ENCODE measurements at places on chromosomes 5 and 9.

GRCh38 chr5:150227036-150227435, 37.2 kb downstream of the SLC6A7 start:
- no peak for DNase-seq

- DNase-seq = no peak
Measured at GRCh38 chr5:121218086-121218485, 633.6 kb upstream of the FTMT start.

DNA sequence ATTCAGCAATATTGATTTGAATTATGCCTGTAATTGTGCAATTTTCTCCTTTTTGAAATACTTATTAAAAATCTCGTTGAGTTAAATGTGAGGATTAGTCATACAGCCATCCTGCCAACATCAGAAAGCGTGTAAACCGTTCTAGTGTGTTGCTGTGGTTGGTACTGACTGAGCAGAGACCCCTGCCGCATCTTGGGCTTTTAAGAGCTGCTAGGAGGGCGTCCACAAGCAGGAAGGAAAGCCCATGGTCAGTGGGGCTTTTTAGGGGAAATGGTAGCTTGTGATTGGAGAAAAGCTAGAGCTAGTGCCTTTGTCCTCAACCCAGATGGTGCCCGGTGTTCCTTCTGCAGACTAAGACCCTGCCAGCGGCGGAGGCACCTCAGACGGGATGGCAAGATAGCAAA, 1.3 kb downstream of the SDHA start:
- DNase-seq = no peak

GRCh38 chr5:151896031-151896691, 28.5 kb downstream of the GLRA1 start:
- DNase-seq = no peak

GRCh38 chr9:71630377-71630995, 137.8 kb downstream of the CEMIP2 start:
- DNase-seq = no peak

- no peak for DNase-seq
Measured at GRCh38 chr9:126723807-126724172, 81.0 kb upstream of the ZBTB43 start.

GRCh38 chr5:96300976-96301375, 132.1 kb downstream of the PCSK1 start:
- DNase-seq = no peak

GRCh38 chr5:134314443-134314842, 52.5 kb downstream of the CDKL3 start:
- no peak for DNase-seq

DNA sequence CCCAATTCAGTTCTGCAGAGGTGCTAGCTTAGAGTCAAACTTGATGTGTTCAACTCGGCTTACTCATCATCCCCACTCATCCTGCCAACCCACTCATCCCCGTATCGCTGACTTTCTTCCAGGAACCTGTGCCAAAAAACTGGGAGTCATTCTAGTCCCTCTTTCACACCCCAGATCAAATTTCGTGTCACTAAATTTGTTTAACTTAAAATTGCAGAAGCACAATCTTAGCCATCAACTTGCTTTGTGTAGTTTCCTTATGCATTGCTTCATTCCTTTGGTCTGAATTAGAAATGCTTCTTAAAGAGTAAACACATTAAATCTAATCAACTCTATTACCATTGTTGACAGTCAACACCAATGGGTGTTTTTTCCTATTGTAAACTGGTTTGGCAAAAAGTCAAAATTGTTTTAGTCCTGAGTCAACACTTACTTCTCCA, 162.4 kb downstream of the TTC39B start:
- no peak for DNase-seq

DNA sequence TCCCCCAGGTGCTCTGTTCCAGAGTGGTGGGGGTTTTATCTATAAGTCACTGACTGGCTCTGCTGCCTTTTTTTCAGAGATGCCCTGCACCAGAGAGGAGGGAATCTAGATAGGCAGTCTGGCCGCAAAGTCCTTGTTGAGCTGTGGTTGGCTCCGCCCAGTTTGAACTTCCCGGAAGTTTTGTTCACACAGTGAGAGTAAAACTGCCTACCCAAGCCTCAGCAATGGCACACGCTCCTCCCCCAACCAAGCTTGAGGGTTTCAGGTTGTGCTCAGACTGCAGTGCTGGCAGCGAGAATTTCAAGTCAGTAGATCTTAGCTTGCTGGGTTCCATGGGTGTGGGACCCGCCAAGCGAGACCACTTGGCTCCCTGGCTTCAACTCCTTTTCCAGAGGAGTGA, 1428.6 kb downstream of the MAT2B start:
- no peak for DNase-seq

DNA sequence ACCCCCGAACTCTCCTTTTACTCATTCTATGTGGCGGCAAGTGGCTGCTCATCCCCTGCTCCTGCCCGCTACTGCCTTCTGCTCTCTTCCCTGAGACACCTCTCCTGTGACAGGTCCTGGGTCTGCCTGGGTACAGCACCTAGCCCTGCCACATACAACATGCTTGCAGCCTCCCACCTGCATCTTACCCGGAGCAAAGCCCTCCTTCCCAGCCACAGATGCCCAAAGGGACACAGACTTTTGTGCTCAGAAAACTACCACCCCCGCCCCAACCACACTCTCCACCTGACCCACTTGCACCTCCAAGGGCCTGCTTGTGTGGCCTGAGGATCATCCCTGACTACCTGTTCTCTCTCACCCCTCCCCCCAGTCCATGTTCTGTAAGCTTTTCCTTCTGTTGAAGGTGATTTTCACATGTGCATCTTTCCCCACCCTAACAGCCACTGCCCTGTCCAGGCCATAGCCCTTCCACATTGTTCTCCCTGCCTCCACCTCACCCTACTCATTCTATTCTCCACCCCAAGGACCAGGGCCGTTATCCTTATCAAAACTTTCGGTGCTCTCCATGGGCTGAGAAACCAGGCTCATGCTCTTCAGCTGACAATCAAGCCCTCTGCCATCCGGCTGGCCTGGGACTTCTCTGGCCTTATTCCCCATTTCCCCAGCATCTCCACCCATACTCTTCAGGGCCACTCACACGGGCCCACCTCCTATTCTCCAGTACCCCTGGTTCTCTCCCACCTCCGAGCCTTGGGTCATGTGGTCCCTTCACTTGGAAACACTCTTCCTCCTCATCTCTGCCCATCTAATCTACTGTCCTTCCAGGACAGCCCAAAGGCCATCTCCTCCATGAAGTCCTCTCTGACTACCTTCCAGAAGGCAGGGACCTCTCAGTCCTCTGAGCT, 46.4 kb upstream of the ALDH1B1 start:
- no peak for DNase-seq

DNA sequence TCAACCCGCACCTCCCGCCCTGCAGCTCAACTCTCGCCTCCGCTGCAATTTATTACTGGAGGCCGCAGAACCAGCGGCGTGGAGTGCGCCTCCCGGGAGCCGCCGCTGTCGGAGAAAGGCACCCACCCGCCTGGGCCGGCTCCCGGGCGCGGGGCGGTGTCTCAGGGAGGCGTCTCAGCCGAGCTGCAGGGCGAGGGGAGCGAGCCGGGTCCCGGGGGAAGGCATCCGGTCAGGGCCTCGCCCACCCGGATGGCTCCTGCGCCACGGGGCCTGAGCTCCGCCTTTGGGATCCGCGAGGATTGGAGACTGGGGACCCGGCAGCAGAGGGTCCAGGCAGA, 32.9 kb downstream of the TSPAN17 start:
- no peak for DNase-seq

- DNase-seq = no peak
Measured at GRCh38 chr9:89529243-89530035, 31.5 kb upstream of the SEMA4D start.

GRCh38 chr5:116645627-116646026, 71.0 kb upstream of the SEMA6A start:
- no peak for DNase-seq

DNA sequence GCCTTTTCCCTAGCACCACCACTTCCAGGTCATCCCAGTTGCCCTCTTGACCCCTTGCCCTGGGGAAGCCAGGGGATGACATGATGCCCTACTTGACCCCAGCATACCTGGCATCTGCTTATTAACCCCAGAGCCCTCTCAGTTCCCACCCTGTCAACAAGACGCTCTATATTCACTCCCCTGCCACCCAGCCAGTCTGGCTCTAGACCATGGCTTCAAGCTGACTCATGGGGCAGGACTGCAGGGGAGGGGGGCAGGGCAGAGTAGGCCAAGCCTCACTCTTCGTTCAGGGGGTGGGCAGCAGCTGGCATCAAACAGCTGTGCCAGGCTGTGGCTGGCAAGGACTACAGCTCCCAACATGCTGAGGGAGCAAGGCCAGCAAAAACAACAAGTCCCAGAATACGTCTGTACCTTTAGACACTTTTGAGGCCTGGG, 5.3 kb downstream of the ATOSB start:
- no peak for DNase-seq

- no peak for DNase-seq
Measured at GRCh38 chr5:169153405-169153804, 147.5 kb downstream of the SLIT3 start.

- no peak for DNase-seq
Measured at GRCh38 chr5:10699281-10699874, 61.7 kb downstream of the DAP start.

GRCh38 chr5:109697339-109697738, 7.6 kb downstream of the MAN2A1 start:
- no peak for DNase-seq

DNA sequence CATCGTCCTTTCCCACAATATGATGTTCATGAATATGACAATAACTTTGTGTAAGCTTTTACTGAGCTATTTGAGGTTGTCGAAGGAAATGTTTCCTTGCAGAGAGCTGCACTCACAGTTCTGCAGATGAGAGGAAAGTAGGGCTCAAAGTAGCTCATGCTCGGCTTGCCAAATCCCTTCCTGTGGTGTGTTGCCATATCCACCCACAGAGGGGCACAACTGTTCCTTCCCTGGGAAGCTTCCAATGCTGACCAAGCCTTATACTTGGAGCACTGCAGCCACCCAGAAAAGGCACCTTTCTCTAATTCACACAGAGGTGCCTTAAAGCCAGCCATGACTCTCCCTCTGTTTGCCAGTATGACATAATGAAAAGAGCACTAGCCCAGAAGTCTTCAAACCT, 390.3 kb downstream of the CAAP1 start:
- no peak for DNase-seq

DNA sequence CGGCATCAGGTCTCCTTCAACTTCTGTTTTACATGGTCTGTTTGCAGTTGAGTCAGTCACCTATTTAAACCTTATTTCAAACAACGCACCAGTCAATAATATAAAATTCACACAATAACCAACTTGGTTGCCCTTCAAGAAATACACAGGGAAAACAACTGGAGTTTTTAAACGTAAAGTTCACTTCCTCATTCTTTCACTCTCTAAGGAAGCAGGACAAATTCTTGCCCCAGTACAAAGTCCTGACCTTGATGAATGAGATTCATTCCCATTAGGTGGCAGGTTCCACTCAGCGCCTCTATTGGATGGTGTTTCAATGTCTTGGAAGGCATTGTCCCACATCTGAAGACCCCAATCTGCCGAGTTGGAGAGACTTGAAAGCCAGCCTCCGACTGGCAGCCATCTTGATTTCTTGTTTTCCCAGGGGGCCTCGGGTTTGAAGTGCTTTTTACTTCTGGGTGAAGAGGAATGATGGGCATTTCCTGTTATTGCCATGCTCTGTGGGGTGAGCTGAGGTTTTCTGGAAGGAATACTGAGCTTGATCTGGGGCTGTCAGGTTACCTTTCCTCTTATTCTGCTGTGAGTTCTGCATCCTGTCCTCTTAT, 105.0 kb downstream of the ACER2 start:
- no peak for DNase-seq

GRCh38 chr9:21685502-21685901, 116.9 kb upstream of the MTAP start:
- no peak for DNase-seq

- DNase-seq = no peak
Measured at GRCh38 chr9:4540425-4540824, 50.2 kb downstream of the SLC1A1 start.

GRCh38 chr5:18114151-18114757, 480.0 kb downstream of the TAF11L14 start:
- no peak for DNase-seq

DNA sequence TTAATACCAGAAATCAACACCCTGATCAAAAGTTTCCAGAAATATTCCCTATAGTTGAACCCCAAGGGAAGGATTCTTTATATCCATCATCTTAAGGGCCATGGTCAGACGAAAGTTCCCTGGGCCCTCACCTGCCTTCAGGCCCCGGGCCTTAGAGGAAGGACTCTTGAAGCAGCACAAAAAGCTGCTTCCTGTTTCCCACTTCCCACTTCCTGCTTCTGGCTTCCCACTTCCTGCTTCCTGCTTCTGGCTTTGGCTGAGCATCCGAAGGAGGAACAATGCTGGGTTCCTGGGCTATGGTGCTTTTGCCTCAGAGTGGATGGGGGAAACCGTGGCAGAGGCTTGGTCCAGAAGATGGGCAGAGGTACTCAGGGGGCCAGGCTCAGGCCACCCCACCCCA, 25.8 kb upstream of the DAP start:
- DNase-seq = no peak

- DNase-seq = no peak
Measured at GRCh38 chr9:121838746-121839669, 187.6 kb downstream of the DAB2IP start.

DNA sequence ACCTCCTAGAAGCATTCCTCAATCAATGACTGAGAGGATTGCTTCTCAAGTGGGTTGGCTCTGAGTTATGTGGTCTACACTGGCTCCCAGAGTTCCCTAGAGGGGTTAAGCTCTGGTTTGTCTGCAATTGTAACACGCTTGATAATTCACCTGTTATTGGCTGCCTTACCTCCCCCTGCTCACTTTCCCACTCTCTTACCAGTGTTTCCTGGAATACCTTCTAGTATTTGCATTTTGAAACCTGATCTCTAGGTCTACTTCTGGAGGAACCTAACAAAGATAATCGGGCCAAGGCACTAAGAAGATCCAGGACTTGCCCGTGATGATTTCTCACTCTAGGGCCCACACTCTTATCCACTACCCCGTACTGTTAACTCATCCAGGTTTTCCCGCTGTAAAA, 110.1 kb upstream of the MAP3K1 start:
- no peak for DNase-seq

- no peak for DNase-seq
Measured at GRCh38 chr5:67120032-67120431, 76.6 kb downstream of the CD180 start.

- no peak for DNase-seq
Measured at GRCh38 chr9:113906411-113907110, 30.5 kb downstream of the ZNF618 start.

DNA sequence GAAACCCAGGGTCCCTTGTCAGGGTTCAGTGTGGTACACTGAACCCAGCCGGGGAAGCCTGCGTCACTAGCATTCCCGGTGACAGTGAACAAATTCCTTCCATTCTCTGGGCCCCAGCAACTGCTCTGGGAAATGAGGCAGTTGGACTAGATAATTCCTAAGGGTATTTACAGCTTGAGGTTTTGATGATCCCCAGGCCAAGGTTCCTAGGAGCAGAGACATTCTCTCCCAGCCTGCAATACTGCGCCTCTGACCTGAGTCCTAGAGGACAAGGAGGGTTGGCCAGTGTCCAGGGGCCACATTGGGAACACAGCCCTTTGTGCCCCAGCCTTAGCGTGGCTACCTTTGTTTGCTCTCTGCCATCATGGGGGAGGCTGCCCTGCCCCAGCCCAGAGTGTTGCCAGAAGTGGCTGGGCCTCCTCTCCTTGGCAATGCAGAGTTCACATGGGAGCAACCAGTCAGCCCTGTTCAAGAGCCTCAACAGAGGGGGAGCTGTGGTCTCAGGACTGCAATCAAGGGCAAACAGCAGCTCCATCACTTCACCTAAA, 178.2 kb downstream of the SEC61B start:
- DNase-seq = no peak

- DNase-seq = no peak
Measured at GRCh38 chr5:154802050-154802449, 46.9 kb downstream of the LARP1 start.
